ENCODE measurements at places on chromosomes 2 and 18.
A peak's percentile ranks its signal among the peaks of the same experiment; 100 is the strongest.

DNA sequence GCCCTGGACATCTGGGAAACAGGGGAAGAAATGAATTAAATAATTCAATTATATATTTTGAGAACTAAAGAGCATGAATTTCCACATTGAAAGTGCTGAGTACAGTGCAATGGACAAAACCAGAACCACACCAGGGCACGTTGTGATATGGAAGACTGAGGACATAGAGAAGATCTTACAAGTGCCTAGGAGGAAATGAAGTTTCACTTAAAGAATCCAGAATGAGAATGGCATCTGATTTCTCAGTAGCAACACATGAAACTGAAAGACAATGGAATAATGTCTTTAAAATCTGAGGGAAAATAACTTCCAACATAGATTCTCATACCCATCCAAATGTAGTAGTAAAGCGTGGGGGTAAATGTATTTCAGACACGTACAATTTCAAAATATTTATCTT, 20.3 kb upstream of the AAK1 start:
- no peak for DNase-seq

DNA sequence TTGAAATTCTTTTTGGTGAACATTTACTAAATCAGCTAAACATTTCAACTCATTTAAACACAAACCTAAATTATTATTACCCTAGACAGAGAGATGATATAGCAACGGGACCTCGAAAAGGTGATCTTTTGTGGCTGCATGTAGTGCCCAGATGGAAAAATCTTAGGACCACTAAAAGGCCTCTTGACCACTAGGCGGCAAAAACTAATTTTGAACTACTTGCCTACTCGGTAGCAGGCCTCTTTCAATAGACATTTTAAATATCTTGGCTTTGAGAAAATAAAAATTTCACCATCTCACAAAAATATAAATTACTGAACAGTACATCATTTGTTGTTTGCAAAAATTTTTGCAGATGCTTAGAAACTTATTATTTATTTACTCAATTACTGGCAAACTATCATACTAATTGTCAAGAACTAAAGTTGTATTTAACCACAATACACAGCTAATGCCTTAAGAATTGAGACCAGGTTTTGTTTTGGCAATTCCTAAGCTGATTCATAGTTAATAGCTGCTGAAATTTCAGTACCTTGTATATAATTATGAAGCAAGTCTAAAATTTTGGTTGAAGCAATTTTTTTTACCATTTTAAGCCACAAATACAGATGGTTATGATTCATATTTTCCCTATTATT, 9.4 kb downstream of the COL3A1 start:
- DNase-seq: no peak

- no peak for DNase-seq
These were observed 65.6 kb downstream of the MRPS9 start for GRCh38 chr2:105103481-105103880.

GRCh38 chr2:160247296-160248035, 47.4 kb upstream of the ITGB6 start:
- DNase-seq: no peak

- DNase-seq: no peak
These were observed 485.2 kb downstream of the PTPRM start for GRCh38 chr18:8052237-8052701.

DNA sequence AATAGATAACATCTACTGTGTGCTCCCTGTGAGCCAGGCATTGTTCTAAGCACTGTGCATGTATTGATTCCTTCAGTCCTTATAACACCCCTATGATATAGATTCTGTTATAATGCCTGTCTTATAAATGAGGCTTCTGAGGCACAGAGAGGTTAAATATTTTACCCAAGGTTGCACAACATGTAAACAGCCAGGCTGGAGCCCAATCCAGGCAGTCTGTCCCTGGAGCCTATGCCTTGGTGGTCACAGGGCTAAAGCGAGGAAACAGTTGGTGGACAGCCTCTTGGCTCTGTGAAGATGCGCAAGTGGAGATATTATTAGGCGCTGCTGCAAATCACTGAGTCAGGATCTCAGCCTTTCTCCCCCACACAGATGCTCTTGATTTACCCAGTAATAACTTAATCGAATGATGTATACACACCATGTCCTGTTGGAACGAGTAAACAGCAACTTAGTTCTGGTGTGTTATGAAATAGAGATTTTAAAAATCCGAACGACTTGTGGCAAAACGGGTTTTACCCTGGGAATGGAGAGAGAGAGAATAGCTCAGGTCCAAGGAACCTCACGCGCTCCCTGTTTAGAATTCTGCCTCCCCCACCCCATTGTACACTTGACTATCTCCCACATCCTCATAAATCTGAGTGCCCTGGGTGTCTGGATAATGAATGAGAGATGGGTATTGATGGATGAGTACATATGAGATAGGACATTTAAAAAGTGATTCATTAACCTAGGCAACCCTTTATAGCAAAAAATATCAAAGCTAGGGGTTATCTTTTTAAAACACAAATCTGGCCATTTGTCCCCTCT, 231.9 kb downstream of the BCL2 start:
- no peak for DNase-seq

- DNase-seq: no peak
These were observed 554.1 kb upstream of the SETBP1 start for GRCh38 chr18:44126598-44126997.

GRCh38 chr2:149087751-149088150, 49.3 kb downstream of the LYPD6B start:
- no peak for DNase-seq

DNA sequence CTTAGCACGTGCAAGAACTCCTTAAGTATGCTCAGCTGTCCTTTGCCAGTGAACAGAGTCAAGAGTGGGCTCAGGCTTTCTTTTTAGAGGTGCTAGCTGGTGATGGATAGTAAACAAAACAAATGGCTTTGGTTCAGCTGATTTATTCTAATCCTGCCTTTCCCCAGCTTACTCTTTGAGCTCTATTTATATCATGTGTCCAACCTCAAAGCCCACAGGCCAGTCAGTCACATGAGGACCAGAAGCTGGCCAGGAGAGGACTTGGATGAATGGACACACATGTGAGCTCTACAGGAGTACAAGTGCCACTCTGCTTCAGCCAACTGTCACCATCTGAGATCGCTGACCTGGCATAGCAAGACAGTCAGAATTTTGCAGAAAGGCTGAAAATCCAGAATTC, 59.4 kb downstream of the STK39 start:
- no peak for DNase-seq

GRCh38 chr18:5197032-5197434, at the start of gene AKAIN1:
AKAIN1 (minus strand) TSS chr18:5197257; CDS start chr18:5197053, 204 bp downstream.
- peak; percentile 67 for DNase-seq

- DNase-seq: no peak
These were observed 3.5 kb downstream of the TMEM127 start for GRCh38 chr2:96262306-96262705.

DNA sequence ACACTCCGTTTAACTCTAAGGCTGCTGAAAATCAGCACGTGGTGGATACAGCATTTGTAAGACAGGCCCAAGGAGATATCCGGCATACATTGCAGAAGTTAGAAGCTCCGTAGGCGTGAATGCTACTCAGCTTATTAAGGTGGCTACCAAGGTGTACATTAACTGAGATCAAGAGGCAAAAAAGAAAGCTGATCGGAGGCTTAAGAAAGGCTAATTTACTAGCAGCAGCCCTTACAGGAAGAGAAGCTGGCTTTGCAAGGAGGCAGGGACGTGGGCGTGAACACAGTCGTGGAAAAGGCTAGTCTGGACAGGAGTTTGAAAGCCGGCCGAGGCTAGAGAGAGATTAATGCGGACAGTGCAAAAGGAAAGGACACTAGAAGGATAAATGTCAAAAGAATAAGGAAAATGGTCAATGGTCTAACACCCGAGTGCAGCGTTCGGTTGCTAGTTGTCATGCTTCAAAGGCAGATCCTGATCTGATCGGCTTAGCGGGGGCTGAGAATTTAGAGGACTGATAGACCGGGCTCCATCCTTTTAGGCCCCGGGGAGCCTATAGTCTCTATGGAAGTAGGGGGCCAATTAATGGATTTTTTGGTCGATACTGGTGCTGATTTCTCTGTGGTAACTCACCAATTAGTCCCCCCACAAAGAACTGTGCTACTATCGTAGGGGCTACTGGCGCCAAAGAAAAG, 45.6 kb upstream of the SELENOI start:
- no peak for DNase-seq

- no peak for DNase-seq
These were observed 472.1 kb downstream of the ERBB4 start for GRCh38 chr2:212066546-212066945.

GRCh38 chr2:144131042-144131441, 388.9 kb downstream of the ZEB2 start:
- no peak for DNase-seq

DNA sequence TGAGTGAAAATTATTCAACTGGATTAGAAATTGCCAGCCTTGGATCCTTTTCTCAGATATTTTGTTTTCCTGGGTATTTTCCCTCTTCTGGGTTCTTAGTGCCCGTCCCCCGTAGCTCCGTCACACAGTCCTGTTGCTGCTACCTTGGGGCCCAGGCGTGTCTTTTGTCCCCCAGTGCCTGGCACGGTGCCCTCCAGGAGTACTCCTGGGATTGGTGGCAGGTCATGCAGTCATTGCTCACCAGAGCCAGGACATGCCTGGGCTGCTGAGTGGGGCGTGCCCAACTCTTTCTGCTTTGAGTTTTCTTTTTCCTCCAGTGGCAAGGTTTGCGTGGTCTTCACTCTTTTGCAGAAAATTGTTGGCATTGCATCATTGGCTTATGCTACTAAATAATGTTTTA, 275.2 kb downstream of the AGAP1 start:
- no peak for DNase-seq

DNA sequence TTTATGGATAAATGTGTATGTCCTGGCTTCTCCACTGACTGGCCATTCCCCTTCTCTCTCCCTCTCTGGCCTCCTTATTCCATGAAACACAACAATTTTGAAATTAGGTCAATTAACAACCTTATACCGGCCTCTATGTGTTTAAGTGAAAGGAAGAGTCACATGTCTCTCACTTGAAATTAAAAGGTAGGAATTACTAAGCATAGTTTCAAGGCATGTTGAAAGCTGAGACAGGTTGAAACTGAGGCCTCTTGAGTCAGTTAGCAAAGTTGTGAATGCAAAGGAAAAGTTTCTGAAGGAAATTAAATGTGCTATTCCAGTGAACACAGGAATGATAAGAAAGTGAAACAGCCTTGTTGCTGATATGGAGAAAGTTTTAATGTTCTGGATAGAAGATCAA, 69.7 kb downstream of the ADAM23 start:
- no peak for DNase-seq

- no peak for DNase-seq
These were observed 563.9 kb downstream of the ADCYAP1 start for GRCh38 chr18:1468550-1468949.

GRCh38 chr2:41413813-41414485, 633.9 kb upstream of the PKDCC start:
- DNase-seq: no peak

GRCh38 chr18:74069178-74070050, 78.2 kb downstream of the FBXO15 start:
- DNase-seq: no peak

GRCh38 chr2:150882751-150883612, 378.7 kb downstream of the RBM43 start:
- DNase-seq: no peak

DNA sequence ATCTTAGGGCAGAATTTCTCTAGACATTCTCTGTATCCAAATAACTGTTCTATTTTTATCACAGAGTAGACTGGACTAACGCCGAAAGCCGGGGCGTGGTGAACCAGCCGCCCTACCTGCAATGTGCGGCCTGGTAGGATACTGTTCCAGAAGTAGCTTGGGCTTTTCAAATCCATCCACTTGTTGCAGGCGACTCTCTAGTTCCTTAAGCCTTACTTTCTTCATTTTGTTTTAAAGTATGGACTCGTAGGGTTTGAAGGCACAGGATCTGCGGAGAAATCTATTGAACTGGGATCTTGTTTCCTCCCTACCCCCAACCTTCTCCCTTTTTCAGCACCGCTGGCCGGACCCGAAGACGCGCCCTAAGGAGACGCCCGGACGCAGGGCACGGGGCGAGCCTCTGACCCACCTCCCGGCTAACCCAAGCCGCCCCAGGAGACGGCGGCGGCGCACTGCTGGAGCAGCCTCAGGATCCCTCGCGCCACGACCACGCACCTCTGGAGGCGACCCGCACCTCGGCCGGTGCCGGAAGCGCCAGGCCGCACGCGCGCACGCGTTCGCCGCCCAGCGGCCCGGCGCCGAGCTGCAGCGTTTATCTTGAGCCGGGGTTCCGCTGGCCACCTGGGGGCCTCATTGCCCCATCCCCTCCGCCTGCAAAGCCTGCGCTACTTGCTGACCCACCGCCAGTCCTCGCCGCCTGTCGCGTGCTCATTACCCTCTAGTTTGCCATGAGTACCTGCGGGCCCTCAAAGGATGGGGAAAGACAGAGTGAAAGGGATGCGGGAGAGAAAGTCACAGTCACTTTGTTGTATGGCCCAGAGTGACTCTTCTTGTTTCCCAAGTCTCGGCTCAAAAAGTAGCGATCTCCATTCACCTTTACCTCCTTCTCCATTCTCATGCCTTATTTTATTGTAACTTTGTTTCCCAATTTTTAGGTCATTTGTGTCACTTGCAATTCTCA, at the start of gene METTL5:
Gene METTL5, minus strand, starts transcription at position 533 of the 961 bp plus-strand sequence. Its CDS starts 308 bp downstream, at position 225.
- peak; percentile 90 for DNase-seq

DNA sequence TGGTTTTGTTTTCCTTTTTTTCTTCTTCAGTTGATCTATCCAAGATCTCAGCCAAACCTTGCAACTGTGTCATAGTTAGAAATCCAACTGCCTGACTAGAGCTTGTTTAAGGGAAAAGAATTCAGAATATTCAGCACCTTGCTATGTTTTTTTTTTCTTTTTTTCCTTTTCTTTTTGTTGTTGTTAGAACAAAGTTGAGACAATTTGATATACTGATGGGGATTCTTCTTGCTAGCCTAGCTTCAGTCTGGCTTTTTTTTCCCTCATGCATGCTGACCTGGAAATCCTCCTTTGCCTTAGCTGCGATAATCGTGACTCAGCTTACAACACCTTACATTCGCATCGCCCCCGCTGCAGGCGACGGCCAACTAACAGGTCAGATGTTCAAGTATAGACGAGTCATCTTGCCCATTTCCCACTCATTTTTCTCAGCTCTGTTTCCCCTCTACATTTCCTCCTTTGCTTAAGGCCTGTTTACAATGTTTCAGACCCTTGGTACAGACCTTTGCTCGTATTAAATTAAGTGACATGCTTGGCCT, 487.2 kb upstream of the RAB12 start:
- no peak for DNase-seq

GRCh38 chr2:46765045-46765444, 150.6 kb downstream of the MCFD2 start:
- DNase-seq: no peak

DNA sequence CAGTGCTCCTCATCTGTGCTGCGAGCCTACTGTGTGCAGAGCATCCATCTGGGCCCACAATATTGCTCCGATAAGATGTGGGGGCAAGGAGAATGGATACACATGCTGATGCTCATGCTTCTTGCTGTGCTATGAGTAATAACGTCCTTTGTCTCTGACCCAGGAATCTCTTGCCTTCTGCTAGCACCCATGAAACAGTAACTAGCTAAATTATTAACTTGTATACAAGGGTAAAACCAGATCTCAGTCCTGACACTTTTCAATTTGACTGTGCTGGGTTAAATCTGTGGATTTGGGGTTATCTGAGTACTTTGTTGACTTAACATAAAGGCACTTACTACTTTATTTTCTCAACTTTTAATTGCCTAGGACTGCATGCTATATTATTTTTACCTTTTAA, 357.6 kb downstream of the SLC4A3 start:
- DNase-seq: no peak

All from D341Med (cell line).